Pancreas (tissue), 10 donors: ENCODE measurements at places on chromosomes 2 and 18. TPM values are rescaled to one million over a fixed set of nuclear protein-coding genes. Genes with fewer than 3 reads are reported as not detected.

GRCh38 chr2:184272056-184272455 is 326.3 kb upstream of the ZNF804A start:
- no peak for DNase-seq
- H3K36me3 ChIP-seq: no peaks in the 10 kb centered on the region
- H3K27ac ChIP-seq: no peak overlapping the region
- no peak overlapping the region for H3K4me3 ChIP-seq
- no peaks in the 10 kb centered on the region for H3K4me1 ChIP-seq

Gene IL37
- not detected for polyA plus RNA-seq

DNA sequence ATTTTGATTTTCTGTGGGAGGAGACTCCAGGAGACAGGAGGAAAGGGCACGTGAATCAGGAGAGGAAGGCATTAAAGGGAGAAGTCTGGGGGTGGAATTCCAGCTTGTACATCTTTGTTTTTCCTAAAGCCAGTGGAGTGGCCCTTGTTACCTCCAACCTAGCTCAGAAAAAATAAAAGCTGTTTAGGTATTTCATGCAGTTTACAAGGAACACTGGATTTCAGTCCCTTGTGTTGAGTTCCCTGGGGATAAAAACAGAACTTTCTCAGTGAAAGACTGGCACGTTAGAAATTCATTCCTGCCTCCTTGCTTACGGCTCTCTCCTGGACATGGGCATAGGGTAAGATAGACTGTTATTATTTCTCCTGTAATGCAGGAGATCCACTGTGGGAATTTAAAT is 170.2 kb downstream of the ZEB2 start:
- H3K36me3 ChIP-seq: no peaks in the 10 kb centered on the region
- H3K4me1 ChIP-seq: no peaks in the 10 kb centered on the region
- no peak overlapping the region for H3K4me3 ChIP-seq

Gene IMMT
- polyA plus RNA-seq: 39.3 TPM

DNA sequence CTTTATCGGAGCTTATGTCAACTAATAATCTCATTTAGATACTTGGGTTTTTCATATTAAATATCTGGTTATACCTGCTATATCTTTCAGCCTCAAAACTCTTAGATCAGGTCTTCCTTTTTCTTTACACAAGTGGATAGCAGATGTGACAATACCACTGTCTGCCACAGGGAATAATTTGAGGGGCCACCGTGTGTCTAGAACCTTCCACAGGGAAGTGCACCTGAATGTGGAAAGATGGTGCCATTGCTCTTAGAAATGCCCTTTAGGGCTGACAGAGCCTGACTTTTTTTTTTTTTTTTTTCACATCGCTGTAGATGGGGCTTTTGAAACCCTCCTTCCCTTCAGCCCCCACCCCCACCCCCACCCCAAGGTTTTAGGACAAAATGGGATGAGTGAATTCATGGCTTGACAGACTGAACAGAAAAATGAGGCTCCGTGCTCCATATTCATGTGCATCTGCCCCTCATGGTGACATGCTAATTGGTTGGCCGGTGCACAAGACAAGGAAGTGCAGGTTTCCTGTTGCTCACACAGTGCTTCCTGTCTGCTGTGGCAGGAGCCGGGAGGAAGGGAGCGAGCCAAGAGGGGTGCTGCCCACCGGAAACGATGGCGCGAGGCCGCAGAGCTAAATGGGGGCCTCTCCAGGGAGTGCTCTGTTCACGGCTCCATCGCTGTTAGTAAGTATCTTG is 246.0 kb downstream of the LDLRAD4 start:
- no peaks in the 10 kb centered on the region for H3K27me3 ChIP-seq
- H3K4me1 ChIP-seq: no peaks in the 10 kb centered on the region
- no peak overlapping the region for H3K4me3 ChIP-seq

DNA sequence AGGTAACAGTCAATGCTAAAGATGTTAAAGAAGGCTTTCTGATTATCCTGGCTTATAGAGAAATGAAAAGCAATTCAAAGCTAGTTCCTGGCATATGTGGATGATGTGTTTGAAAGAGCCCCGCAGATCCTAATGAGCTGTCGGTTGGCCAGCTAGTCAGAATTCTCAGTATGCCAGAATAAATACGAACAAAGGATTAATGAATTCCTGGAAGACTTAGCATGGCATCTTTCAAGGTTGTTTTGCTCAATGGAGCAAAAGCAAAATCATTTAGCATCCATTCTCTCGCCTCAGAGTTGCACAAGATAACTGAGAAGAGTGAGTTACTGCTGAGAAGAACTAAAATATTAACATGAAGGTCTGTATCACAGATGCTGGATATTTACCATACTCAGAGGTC is 307.6 kb downstream of the RIT2 start:
- no peak for DNase-seq
- H3K4me1 ChIP-seq: no peaks in the 10 kb centered on the region
- H3K27me3 ChIP-seq: no peaks in the 10 kb centered on the region
- no peak overlapping the region for H3K4me3 ChIP-seq
- no peak overlapping the region for H3K27ac ChIP-seq

DNA sequence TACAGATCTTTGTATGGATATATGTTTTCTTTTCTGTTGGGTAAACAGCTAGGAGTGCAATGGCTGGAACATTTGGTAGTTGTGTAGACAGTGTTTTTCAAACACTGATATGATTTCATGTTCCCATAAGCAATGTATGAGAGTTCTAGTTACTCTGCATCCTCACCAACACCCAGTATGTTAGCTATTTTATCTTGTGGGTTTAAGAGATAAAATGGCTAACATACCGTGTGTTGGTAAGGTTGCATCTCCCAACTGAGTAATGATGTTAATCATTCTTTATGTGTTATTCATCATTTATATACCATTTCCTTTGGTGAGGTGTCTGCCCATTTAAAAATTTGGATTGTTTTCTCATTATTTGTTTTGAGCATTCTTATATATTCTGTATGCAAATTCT is 65.7 kb downstream of the LYPD6B start:
- DNase-seq: no peak
- H3K27ac ChIP-seq: no peak overlapping the region
- H3K4me1 ChIP-seq: peaks cover 10% of the 10 kb centered on the region
- no peaks in the 10 kb centered on the region for H3K36me3 ChIP-seq
- no peak overlapping the region for H3K4me3 ChIP-seq

Gene AKAIN1
- polyA plus RNA-seq: 6.8 TPM

Gene QPCT
- polyA plus RNA-seq: 15.3 TPM
